Activated T-cell treated with anti-CD3 and anti-CD28 coated beads, Interleukin-2, amount 50 U/mL, for 72 hours (primary cell): ENCODE measurements at places on chromosomes 6 and 20.

GRCh38 chr20:9955646-9956045, 79.1 kb upstream of the ANKEF1 start:
- no peak for DNase-seq

GRCh38 chr6:110378552-110378951, 20.4 kb upstream of the METTL24 start:
- no peak for DNase-seq

GRCh38 chr20:40922865-40923264, 105.8 kb upstream of the TOP1 start:
- DNase-seq, result no peak

DNA sequence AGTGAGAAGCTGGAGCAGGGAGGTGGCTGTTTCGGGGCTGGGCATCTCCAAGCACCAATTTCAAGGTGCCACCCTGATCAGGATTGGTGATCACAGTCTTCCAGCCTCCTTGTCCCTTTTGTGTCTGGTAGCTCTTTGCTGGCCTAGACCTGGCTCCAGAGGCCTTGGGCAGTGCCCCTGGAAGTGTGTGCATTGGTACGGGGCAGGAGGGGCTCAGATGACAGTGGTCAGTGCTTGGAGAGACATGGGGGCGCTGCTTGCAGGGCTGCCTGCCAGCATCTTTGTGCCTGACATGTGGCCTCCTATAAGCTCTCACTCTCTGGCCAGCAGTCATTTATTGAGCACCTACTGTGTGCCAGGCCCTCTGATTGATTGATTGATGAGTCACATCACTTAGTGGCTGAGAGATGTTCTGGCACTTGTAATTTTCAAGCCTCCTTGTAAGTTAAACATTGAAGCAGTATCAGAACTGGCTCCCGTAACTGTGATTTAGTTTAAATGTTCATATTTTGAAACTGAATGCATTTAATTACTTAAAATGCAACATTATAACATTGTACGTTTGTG, 61.7 kb downstream of the BCAS4 start:
- DNase-seq, result no peak

GRCh38 chr6:47414423-47415167, 63.0 kb upstream of the CD2AP start:
- no peak for DNase-seq

DNA sequence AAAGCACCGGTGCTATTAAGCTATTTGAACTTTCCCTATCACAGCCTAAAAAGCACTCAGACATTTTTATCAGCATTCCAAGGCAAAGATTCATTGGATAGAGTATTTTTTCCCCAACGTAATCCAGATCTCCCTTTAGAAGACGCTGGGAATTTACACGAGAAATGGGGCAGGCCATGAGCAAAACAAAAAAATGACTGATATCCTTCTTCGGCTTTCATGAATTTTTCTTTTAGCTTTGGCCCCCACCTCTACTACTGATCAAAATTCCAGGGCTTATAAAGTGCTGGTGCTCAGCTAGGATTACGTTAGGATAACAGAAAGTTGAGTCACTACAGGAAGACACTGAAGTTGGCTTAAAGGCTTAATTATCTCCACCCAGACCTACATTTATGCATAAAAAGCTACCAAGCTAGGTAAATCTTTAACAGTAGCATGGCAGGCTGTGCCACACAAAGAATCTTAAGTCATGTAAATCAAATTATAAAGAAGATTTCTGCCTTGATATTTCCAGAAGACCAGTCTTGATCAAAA, 418.5 kb upstream of the BTBD3 start:
- DNase-seq, result no peak

- DNase-seq, result no peak
Observed at GRCh38 chr6:165936660-165937059, 231.0 kb downstream of the TBXT start.

DNA sequence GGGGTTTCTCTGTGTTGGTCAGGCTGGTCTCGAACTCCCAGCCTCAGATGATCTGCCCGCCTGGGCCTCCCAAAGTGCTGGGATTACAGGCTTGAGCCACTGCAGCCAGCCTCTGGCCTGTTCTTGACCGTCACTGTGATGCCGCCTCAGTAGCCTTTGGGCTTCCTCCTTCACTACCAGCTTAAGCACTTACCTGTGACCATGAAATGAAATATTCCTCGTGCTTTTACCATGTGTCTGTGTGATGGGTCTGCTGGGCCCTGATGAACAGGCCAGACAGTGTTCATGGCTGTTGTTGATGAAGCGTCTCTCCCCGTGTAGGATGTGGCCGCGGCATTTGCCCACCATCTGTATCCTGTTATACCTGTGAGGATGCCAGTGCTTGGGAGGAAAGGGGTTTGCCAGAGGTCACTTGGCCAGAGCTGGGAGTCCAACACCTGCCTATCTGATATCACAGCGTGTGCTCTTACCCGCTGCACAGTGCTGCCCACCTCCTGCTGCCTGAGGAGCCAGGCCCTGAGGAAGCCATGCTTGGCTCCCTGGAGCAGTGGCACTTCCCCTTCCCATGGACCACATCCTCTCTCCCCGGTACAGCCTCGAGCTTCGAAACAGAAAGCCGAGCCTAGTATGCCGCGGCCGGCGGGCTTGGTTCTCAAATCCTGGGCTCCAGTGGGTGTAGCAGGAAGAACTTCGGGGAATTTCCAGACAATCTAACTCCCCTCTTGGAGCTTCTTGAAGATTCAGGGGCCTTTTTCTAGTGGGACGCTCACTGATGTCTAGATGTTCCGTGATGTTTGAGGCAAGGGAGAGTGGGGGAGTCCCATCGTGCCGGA, 167.9 kb downstream of the ZDHHC14 start:
- DNase-seq, result no peak

GRCh38 chr6:41367700-41368099, 32.3 kb downstream of the NCR2 start:
- peak; percentile 14 for DNase-seq

DNA sequence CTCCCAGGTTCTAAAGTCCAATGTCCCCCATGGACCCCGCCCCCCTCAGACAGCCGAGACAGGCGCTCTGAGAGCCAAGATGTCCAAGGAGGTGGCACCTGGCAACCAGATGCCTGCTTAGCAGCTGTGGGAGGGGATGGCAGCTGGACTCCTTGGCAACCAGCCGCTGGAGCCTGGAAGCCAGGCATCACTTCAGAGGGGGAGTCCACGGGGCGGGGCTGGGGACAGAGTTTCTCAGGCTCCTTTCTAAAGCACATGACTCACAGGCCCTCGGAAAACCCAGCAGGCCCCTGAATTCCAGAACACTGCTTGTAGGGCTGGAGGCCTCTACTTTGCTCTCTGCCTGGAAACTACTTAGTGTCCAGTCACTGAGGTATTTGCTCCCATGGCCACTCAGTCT, 51.5 kb downstream of the PREX1 start:
- DNase-seq, result no peak

DNA sequence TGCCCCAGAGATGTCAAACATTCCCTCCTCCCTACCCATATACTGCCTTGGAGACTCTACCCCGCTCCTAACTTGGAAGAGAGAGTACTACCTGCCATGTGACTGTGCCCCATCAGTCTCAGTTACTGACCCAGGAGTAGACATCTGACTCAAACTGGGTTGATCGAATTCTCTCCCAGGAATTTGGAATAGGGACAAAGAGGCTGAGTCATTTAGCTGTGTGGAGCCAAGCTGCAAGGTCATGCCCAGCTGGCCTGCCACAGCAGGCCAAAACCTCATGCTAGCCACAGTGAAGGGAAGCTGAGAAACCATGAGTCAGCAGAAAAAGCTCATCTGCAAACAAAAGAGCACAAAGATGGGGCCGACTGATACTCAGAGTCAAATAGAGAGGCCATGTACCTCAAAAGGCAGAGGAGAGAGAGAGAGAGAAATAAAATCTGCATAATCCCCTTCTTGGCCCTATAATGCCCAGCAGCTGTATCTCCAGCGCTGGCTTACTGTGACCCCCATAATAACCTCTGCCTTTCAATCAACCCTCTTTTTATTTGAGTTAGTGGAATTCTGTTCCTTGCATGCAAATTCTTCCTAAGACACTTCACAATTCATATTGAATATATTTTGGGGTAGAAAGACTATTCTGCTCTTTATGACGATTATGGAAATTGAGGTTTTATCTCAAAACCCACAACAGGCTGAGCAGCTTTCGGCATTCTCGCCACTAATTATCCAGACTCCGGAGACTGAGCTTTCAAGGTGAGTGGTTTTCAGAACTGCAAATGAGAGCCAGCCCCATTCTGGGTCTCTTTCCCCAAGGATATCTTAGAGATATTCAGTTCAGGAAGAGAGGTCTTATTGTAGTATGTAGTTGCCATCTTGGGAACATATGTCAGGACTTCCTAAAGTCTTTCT, 21.4 kb upstream of the AKIRIN2 start:
- no peak for DNase-seq

DNA sequence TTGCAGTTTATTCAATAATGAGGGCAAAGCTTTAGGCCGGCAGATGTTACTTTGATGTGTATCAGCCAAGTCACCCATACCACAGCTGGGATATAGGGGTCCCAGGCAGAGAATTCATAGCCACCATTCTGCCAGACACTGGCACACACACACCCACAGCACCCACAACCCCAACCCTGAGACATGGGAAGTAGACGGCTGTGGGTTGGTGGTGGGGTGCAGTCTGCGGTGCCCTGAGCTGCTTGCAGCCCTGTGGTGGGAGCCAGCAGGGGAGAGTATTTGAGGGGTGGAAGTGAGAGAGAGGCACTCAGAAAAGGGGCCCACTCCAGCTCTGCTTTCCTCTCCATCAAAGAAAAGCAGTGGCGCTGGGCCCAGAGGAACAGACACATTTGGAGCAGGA, 125.3 kb downstream of the FOXO3 start:
- no peak for DNase-seq

GRCh38 chr20:62133864-62134263, 9.3 kb downstream of the PSMA7 start:
- DNase-seq, result no peak

DNA sequence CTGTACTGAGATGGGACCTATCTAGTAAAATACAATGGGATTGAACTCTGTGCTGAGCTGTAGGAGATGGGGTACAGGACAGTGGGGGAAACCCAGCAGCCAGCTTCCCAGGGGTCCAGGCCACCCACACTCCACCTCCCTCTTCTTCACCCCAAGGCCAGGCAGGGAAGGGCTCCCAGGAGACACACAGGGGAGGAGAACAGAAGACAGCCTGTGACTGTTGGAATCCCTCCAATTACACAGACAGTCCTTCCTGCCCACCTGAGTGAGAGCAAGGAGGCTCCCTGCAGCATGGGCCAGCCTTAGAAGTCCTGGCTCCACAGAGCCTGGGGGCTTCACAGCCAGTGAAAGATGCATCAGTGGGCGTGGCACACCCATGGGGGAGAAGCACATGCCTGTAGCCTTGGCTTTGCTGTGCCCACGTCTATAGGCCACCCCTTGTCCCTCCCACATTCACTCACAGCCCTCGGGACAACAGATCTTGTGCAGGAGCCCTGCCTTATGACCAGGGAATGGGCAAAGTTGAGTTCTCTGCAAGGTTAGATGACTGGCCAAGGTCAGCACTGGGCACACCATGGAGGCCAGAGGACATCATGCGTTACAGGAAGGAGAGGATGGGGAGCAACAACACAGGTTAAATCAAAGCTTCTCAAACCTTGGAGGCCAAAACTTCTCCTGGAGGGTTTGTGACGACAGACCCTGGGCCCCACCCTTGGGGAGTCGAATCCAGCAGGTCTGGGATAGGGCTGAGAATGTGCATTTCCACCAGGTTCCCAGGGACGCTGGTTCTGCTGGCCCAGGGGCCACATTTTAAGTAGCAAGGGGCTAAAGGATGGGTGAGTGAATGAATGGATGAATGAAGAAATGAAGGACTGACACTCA, 12.3 kb upstream of the CST7 start:
- DNase-seq, result no peak

DNA sequence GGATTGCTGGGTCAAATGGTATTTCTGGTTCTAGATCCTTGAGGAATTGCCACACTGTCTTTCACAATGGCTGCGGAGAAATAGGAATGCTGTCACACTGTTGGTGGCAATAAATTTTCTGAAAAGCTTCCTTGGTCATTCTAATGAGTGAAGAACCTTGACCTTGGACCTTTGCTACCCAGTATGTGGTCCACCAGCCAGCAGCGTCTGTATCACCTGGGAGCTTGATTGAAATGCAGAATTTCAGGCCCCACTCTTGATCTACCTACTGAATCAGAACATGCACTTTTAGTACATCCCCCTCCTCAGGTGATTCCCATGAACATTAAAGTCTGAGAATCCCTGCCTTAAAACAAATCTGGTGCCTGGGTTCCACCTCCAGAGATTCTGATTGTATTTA, 27.5 kb upstream of the GLP1R start:
- DNase-seq, result no peak

GRCh38 chr6:47646689-47647088, 51.7 kb upstream of the ADGRF4 start:
- DNase-seq, result no peak

GRCh38 chr6:15484821-15485220, 178.0 kb downstream of the DTNBP1 start:
- DNase-seq, result no peak

DNA sequence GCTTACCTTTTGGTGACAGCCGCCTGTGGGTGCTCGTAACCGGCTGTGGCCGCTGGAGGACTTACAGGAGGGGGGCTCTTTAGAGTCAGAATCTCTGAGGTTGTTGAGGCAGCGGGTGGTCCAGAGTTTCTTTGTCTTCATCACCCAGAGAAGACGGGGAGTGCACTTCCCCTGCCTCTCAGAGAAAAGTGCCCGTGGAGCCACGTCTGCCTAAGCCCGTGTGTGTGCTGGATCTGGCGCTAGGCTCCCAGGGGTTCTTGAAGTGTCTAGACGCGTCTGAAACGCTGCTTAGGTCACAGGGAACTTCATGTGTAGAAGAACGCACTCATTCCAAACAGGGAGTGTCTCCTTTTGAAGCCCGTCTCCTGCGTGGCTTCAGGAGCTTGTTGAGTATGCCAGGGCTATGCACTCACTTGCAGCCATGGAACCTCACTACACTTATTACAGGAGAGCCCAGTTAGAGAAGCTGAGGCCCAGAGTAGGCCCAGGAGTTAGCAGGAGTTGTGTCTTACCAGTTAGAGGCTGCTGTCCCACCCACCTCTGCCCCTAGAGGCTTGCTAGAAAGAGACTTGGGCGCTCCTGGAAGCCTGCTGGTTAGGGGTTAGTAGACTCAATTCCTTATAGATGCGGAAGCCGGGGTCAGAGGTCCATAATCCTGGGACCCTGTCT, 1.3 kb downstream of the LSM14B start:
- no peak for DNase-seq

GRCh38 chr6:31663126-31663960, 1.5 kb downstream of the GPANK1 start:
- DNase-seq, result no peak

- no peak for DNase-seq
Observed at GRCh38 chr6:85458184-85458583, 8.3 kb downstream of the NT5E start.
